ENCODE measurements at places on chromosomes 2 and 18.

DNA sequence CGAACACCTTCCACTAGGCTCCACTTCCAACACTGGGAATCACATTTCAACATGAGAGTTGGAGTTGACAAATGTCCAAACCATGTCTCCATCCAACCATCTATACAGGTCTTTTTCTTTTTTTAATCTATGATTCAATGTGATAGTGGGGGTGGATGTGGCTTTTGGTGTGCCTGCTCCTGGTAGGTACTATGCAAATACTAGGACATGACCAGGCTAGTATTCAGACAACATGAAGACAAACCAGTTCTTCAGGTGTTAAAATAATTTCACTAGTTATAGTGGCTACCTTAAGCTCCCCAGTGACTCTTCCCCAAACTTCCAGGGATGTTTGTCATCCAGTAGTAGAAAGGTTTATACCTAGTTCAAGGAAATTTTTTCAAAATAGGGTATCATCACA is 387.5 kb downstream of the CDH2 start:
- no peak for DNase-seq

DNA sequence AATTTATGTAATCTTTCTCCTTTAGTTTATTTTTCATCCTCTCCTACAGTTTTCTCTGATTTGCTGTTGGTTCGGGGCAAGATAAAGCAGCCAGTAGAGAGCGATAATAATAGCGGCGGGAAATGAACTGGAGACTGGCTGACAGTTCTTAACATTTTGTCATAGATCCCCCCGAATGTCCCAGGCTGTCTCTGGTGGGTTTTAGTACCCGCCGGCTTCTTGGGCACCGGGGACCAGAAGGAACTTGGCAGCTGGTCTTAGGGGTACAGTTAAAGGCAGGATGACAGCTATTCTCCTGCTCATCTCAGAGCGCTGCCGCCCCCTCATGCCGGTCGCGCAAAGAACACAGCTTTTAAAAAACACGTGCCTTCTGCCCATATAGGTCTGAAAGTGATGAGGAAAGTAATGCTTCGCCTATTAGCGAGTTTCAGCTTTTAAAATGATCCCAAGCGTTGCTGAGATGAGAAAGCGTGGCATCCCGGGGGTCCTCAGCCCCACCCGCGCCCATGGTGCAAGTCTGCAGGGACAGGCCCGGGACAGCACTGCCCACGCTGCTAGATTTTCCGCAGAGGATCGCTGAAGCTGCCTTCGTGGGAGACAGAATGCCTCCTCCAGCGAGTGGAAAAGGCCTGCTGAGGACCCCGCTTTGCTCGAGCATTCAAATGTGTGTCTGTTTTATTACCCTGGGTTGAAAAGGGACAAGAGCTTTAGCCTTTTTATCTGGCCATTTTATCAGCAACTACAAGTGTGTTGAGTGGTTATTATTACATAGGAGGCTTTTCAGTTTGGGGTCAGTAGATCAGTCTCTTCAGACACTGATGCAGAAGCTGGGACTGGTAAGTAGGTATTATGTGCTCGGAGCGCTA is 3.8 kb downstream of the ONECUT2 start:
- peak; percentile 43 for DNase-seq

- DNase-seq: no peak
Observed at GRCh38 chr2:236538242-236538641, 31.4 kb upstream of the ACKR3 start.

- DNase-seq: no peak
Observed at GRCh38 chr2:11962707-11963328, 216.4 kb downstream of the LPIN1 start.

GRCh38 chr18:2843146-2843545 is 3.7 kb upstream of the EMILIN2 start:
- DNase-seq: no peak

DNA sequence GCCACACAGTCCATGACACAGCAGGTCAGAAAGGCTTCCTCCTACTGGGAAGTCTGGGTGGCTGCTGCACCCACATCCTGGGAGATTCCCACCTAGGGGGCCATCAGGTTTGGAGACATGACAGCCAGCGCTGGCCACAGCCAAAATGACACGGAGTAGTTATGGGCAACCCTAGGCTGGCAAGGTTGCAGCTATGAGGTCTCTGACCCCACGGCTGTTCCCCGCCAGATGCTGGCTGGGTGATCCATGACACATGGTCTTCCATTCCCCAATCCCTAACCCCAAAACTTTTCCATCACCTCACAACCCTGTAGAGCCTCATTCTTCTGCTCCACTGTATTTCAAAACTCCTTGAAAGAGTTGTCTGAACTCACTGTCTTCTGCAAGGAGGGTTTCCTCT is 42.7 kb upstream of the EPAS1 start:
- DNase-seq: no peak

DNA sequence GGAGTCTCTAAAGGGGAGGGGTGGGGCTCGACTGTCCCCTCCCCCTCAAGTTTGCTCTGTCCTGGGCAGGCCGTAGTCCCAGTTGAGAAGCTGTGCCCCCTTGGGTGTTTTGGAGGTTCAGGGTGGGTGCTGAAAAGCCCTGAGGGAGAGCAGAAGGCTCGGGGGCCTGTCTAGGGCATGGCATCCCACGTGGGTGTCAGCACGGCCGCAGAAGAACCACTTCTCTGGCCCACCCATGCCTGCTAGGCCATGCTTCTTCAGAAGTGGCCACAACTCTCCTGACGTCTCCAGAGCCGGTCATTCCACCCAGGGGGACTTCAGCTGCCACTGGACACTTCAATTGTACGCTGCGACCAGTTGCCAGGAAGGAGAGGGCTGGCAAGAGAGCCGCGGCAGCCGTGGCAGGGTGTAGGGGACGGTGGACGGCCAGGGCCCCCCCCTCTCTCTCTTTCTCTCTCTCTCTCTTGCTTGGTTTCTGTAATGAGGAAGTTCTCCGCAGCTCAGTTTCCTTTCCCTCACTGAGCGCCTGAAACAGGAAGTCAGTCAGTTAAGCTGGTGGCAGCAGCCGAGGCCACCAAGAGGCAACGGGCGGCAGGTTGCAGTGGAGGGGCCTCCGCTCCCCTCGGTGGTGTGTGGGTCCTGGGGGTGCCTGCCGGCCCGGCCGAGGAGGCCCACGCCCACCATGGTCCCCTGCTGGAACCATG is at the start of gene INPP5D:
Gene INPP5D, plus strand, starts transcription at position 546 of the 704 bp plus-strand sequence. Its CDS starts 137 bp downstream, at position 683.
- no peak for DNase-seq

GRCh38 chr2:223027442-223027841 is 24.5 kb upstream of the KCNE4 start:
- peak; percentile 51 for DNase-seq

DNA sequence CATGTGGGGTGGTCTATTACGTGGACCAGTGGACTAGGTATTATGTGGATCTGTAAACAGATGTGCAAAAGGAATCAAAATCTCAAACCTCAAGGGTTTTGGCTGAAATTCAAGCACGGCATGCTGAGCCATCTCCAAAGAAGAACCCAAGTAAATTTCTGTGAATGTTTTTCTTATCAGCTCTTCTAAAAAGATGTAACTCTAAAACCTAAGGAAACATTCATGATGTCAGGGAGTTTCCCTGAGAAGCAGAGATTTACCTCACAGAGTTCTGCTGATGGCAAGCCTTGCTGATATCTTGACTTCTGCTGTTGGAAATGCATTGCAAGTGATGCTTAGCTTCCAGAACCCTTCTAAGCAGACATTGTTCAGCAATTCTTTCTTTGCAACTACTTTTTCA is 21.6 kb downstream of the DSG4 start:
- DNase-seq: no peak

DNA sequence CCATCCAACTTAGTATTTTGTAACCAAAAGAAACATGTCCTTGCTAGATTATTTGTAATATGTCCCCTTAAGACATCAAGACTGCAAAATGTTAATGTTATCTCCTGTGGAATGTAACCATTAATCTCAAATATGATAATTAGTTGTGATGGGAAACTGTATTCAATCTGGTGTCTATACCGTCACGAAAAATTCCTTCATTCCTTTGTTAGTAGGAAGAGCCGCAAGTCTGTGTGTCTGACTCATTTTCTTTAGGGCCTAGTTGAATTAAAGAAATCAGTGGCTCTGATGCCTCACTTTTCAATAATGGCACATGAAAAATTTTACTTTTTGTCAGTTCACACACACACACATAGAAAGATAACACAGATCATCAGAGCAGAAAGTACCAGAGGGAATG is 127.1 kb upstream of the CHAC2 start:
- DNase-seq: no peak

GRCh38 chr2:226489775-226490541 is 309.7 kb downstream of the IRS1 start:
- DNase-seq: peak; percentile 23

GRCh38 chr18:72984290-72984689 is 116.5 kb upstream of the NETO1 start:
- DNase-seq: no peak

GRCh38 chr18:62556397-62556796 is 33.6 kb downstream of the ZCCHC2 start:
- DNase-seq: no peak

DNA sequence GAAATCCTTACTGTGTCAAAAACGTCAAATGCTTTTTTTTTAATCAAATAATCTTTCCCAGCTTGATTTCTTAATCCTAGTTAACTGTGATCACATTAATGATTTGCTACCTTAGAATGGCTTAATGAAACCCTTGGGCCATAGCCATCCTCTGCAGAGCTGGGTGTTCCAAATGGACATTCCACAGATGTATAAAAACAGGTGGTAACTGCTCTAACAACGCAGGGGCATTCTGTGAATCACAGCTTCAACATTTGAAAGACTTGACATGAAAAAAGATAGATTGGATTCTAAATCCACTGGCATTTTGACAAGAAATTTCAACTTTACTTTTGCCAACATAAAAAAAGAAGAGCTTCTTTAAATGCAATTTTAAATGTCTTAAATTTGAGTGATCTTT is 69.8 kb upstream of the RASGRP3 start:
- peak; percentile 41 for DNase-seq

DNA sequence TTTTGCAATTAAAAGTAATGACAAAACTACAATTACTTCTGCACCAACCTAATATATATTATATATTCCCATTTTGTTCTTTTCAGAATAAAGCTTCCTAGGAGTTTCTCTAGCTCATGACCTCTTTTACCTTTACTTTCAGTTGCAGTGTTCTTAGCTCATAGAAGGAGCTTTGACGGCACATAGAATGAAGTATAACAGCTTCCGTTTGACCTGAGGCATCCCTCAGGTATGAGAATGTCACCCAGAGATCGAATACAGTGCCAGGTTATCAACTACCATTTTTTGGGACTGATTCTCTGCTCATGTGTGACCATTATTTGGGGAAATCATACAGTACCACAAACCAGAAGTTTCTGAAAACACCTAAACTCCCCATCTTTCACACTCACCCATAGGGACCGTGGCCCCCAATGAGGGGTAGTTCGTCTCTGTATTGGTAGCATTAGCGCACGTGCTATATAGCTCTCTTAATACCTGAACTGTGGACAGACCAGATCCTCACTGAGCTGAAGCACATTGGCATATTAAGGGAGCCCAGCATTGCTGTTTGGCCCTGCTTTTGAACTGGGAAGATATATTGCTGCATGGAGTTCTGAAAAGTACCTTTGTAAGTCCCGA is 123.0 kb downstream of the SPTBN1 start:
- no peak for DNase-seq
